ENCODE measurements at places on chromosomes 2 and 18.

- no peak for DNase-seq
Observed at GRCh38 chr2:115574667-115575066, 1132.2 kb downstream of the DPP10 start.

GRCh38 chr2:17162713-17163112, 355.5 kb downstream of the RAD51AP2 start:
- DNase-seq, result no peak

GRCh38 chr2:200399046-200399445, 92.6 kb downstream of the SPATS2L start:
- DNase-seq, result no peak

- DNase-seq, result no peak
Observed at GRCh38 chr2:119255760-119256581, 32.3 kb downstream of the STEAP3 start.

DNA sequence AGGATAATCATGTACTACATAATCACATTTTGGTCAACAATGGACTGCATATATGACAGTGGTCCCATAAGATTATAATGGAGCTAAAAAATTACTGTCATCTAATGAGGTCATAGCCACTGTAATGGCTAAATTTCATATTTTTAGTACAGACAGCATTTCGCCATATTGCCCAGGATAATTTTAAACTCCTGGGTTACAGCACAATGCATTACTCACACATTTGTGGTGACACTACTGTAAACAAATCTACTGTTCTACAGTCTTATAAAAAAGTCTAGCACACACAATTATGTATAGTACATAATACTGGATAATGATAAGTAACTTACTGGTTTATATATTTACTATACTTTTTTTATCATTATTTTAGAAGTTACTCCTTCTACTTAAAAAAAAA, 12.8 kb downstream of the EIF2AK2 start:
- no peak for DNase-seq

DNA sequence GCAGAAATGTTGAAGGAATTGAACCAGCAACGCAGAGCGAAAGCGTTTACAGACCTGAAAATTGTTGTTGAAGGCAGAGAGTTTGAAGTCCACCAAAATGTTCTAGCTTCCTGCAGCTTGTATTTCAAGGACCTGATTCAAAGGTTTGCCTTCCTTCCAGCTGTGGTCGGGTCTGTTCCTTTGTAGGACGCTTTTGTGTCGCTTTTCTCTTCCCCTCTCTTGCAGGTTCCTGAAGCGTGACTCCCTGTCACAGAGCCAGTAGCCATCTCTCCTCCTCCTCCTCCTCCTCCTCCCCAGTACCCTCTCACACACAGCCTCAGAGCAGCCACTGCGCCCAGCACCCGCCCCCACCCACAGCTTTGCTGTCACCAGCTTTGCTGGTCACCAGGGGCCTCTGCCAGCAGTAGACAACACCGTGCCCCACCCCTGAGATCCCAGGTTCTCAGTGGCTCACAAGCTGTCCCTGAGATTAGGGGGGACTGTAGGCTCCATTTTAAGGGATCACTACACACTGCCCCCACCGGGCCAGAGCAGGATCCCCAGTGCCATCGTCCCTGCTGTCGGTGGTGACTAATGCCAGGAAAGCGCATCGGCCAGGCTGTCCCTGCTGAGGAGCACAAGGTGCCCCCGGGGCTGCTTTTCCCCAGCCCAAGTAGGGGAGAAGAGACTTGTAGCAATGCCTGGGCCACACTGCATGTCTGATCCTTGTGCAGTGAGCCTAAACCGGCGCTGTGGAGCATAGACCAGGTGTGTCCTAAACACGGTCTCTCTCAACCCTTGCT, 242.3 kb downstream of the ATAD2B start:
- DNase-seq, result no peak

DNA sequence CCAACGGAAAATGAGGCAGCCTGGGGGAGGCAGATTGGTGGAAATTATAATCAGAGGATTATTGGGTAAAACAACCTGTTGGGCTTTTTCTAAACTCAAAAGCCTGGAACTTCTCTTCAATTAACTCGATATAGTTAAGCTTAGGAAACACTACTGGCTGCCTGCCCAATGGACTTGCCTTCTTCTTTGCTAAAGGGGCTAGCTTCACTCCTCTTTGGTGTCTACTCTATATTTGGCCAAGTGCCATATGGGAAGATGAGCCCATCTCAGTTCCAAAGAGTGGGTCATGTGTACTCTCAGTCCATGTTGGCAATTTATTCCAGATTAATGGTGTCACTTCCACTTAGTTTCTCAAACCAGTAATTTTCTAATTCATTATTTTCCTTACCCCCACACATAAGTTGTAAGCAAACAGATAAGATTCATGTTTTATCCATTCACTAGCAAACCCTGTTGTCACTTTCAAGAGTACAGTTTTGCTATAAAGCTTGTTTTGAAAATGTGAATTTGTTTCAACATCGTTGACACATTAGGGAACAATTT, 34.3 kb downstream of the DARS1 start:
- peak; percentile 20 for DNase-seq

- DNase-seq, result no peak
Observed at GRCh38 chr2:189836644-189837043, 52.4 kb downstream of the PMS1 start.

DNA sequence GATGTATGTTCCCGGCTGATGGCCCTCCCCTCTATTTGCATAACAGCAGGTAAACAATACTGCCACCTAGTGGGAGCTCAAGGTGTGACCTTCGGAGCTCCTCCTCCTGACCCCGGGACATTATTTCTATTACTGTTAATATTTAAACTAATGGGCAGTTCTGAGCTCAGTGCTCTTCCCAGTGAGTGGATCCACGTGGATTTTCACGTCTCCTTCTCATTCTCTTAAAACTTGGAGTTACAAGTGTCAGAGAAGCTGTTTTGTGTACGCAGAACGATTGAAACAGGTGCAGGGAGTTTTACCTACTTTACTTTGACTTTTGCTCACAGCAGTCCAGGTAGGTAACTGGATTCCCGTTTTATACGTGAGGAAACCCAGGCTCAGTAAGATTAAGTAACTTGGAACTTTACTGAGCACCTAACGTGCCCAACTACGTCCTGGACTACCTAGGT, 127.3 kb downstream of the PRKCE start:
- peak; percentile 59 for DNase-seq

DNA sequence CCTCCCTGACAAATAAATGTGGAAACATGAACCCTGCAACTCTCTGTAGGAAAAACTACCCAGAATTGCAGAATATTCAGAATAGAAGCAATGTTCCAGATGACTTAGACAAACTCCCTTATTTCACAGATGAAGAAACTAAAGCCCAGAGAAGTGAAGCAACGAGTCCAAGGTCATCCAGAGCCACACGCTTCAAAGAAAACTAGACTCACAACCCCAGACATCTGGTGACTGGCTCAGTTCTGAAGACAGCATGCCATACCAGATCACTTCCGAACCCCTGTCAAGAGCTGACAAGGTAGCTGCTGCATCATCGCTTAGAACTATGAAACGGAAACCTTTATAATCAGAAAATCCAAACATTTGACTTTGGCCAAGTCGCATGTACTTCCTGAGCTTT, 101.3 kb downstream of the PID1 start:
- DNase-seq, result no peak

DNA sequence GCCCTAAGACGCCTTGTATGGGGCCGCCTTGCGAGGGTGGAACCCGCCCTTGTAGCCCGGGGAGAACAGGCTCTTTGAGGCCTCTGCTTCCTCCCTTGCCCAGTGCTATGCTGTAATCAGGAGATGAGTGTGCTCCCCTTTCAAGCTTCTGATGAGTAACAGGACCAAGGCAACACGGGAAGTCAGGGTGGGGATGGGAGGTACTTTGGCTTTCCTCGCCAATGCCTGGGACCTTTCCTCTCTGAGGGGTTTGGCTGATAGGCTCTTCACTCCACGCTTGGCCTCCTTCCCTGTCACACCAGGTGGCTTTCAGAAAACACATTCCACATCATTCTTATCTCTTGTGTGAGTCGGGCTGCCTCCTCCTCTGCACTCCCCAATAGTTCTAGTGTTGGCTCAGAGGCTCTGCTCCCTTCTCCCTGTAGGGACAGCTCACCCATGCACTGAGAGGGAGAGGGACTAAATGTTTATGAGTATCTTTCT, 223.7 kb upstream of the TRIB2 start:
- DNase-seq, result peak; percentile 91

GRCh38 chr2:196224756-196225155, 53.4 kb upstream of the STK17B start:
- DNase-seq, result no peak

DNA sequence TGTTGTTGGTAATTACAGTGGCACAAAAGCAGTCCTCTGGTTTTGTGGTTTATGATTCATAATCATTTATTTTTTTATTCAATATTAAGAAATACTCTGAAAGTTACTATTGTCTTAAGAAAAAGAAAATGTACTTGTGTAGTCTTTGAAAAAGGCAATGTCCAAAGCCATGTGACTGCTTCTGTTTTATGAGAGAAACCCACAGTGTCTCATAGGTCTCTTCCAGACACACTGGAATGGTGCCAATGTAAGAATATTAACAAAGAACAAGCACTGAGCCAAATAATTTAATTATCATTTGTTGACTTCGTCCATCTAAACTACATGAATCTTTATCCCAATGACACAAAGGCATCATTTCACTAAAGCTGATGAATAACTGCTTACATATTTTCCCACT, 62.5 kb downstream of the RPRM start:
- DNase-seq, result no peak

- DNase-seq, result no peak
Observed at GRCh38 chr2:71129114-71129901, 721 bp downstream of the MCEE start.

DNA sequence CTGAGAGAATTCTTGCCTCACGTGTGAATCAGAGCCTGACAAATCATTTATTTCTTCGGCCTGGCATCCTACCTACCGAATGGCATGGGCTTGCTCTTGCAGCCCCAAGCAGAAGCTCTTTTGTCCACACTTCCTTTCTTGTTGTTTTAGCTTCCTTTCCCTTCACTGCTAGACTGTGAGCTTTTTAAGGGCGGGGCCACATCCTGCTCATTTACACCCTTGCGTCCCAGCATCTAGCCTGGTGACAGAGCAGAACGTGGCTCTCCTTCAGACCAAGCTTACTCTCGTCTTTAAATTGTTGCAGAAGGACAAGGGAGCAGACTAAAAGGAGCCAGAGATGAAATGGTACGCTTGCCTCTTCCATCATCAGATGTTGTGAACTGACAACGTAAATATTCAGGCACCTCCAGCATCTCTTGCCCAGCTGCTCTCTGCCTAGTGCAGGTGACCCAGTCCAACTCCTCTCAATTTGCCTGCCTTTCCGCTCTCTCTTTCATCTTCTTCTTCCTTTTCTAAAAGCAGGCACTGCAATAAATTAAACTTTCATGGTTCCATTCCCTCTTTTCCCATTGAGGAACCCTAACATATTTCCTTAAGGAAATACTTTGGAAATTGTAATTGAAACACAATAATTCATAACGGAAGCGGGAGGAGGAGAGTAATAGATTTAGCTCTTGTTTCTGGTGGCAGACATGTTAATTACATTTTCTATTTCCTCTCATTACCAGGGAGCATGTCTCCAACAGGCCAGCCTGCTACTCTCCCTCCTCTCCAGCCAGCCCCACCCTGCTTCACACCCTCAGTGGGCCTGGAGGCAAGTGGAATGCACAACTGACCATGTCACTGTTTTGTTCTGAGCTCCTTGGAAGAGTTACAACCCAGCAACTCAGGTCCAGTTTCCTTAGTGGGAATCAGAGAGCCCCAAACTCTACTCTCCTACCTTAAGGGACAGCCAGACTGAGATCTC, 228.1 kb upstream of the TRIB2 start:
- no peak for DNase-seq

DNA sequence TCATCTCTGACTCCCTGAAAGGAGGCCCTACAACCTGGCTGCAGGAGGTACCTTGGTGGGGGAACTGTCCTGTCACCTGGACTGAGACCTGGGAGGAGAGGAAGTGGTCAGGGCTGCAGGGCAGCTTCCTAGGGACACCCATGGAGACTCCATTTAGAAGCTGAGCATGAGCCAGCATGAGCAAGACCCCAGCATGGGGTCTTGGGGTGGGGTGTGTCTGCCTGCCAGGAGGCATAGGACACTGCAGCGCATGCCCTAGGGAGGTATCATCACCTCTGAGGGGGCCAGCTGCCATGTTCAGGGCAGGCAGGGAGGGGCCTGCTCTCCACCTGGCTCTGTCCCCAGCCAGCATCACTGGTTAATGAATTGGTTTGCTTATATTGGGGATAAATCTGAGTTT, 249.7 kb downstream of the CELF4 start:
- no peak for DNase-seq

- DNase-seq, result no peak
Observed at GRCh38 chr2:169184074-169184473, 114.7 kb downstream of the DHRS9 start.

DNA sequence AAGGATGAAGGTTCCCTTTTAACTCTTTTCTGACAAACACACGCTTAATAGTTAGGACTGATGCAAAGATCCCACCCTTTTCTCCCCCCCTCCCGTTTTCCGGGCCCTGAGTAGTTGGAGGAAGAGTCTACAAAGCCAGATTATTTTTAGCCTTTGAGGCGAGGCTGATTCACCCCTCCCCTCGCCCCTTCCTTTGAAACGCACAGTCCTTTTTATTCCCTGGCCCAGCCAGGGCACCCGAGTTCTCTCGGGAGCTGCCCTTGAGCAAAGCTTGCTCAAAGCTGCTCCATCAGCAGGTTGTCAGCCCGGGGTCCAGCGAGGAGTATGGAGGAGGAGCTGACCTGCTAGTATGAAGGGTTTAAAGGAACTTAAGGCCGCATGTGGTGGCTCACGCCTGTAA, 47.1 kb upstream of the SPRED2 start:
- DNase-seq, result no peak

- DNase-seq, result no peak
Observed at GRCh38 chr2:238761868-238762267, 86.0 kb upstream of the TWIST2 start.

GRCh38 chr2:239903803-239904202, 121.3 kb downstream of the NDUFA10 start:
- DNase-seq, result no peak

GRCh38 chr2:198660501-198660900, 797.2 kb downstream of the SATB2 start:
- no peak for DNase-seq

GRCh38 chr2:236345081-236345714, 81.0 kb upstream of the ASB18 start:
- no peak for DNase-seq

- no peak for DNase-seq
Observed at GRCh38 chr2:56449449-56449860, 265.7 kb downstream of the CCDC85A start.

GRCh38 chr2:152606081-152606480, 111.2 kb downstream of the PRPF40A start:
- no peak for DNase-seq

Measured in uterus (tissue), 4 donors.